ENCODE measurements at places on chromosomes 11 and 22.
A peak's percentile ranks its signal among the peaks of the same experiment; 100 is the strongest.

DNA sequence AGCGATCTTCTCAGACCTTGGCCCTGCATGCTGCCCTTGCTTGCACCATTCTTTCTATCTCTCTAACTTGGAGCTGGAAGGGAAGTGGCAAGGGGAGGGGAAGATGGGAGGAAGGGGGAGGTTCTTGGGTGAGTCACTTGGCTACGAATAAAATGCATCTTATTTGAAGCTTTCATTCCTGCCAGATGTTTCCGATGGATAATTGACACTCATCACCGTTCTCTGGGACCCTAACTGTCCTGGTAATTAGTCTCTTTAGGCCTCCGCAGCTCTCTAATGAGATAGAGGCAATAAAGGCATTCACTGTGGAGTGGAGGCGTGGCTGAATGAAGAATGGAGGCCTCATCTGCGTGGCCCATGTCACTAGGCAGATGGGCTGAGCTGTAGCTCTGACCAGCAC is 960.1 kb downstream of the NTM start:
- no peak for DNase-seq

DNA sequence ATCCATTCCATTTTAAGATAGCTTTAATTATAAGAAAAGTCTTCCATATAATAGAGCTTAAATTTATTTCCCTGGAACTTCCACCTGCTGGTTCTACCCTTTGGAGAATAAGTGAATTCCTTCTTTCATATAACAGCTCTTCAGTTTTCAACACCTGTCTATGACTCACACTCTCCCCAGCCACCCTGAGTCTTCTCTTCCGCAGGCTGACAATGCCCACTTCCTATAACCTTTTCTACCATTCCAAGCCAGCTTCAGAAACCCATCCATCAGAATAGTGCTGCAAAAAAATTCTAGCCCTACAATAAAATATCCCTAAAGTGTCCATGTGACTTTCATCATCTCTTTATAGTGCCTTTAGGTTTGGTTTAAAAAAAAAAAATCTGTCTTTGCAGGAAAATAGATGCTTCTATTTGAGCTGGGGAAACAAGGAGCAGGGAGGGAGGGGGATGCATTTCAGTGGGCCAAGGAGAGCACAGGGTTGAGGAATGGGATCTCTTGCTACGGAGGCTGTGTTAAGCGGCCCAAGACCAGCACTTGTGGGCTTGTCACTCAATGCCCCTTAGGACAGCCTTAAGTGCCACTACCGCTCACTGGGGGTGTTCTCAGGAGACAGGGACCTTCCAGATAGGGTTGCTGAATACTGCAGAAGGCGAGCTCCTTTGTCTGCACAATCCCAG is 178.6 kb downstream of the DSCAML1 start:
- DNase-seq, result no peak

DNA sequence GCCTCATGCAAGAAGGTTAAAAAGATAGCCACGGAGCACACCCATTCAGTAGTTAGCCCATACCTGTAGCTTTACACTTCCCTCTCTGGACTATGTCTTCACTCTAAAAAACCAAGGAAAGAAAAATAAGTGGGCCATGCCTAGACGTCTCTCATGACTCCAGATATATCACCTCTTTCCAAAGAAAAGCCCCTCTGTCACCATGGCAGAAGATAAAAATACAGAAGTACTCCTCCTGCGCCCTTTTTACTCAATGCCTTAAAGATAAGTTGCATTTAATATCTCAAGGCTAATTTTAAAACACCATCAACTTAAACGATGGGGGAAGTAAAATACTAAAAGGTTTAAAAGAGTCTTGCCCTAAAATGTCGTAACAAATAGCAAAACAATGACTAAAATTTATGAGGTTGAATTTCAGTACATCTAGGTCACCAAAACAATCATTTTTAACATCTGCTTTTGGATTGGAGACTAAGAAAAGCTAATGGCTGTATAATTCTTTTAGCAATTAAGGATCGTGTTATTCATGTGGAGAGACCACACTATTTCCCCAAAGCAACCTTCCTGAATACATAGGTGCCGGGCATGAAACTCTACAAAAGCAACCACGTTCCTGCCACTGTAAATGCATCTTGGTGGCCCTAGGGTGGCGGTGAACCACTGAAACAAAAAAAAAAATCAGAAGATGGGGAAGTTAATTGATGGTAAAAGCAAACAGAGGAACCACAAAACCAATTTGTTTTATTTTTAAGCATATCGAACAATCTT is 46.0 kb downstream of the CELF1 start:
- no peak for DNase-seq

DNA sequence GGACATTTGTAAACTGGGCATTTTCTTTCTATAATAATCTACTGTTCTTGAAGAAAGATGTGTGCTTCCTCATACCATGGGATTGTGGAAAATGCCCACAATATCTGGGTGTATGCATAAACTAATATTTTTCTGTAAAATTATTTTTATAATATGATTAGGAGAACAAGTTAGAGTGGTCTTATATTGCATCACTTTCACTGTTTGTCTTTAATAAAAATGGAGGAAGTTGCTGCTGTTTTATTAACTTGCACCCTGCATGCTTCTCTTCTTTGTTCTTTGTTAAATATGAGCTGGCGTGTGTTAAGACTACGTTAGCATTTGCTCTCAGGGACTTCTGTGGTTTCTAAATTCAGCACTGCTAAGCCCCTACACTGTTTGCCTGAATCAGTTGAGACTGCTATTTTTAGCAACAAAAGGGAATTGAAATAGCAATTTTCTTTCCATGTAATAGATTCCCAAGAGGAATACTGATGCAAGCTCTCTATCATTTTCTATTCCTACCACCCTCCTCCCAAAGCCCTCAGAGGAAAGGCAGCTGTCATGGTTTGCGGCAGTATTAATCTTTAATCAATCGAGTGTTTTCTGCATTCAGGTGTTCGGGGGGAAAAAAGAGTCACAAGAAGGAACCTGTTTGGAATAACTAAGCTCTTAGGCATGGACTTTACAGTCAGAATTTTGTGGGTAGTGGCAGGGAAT is 56.1 kb downstream of the HSD17B12 start:
- no peak for DNase-seq

DNA sequence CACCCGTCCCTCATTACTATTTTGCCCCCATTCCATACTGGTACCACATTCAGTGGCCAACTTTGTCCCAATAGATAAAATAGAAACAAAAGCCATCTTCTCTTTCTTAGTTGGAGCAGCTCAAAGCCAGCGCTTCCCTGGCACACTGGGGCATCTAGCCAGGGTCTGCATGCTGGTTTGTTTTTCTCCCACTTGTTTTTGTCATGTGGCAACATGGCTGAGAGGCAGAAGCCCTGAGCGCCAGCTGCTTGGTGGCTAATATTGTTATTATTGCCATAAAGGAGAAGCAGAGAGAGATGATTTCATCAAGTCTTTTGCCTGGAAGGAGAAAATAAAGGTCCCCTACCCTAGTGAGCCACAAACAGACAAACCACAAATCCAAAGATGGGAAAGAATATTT is 48.4 kb upstream of the CRTAM start:
- no peak for DNase-seq

- DNase-seq, result no peak
Measured at GRCh38 chr11:127627629-127628457, 627.3 kb upstream of the KIRREL3 start.

GRCh38 chr22:37990862-37991261 is 6.5 kb upstream of the SOX10 start:
- no peak for DNase-seq

- DNase-seq, result no peak
Measured at GRCh38 chr11:74680703-74681531, 50.3 kb downstream of the CHRDL2 start.

DNA sequence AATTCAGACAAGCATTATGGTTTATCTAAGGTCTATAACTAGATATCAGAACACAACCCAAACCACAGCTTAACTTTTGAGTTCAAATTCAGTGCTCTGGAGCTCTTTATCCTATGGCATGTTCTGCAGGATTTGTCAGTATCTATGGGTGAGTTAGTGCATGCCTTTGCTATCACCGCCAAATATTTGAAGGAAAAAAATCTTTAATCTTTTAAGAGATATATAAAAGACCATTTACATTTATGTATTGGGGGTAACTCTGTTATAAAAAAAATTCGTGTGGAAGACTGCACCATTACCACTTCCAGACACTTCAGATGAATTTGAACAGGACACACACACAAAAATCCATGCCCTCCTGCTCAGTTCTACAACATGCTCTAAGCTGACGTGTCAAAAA is 313.5 kb upstream of the CHORDC1 start:
- no peak for DNase-seq

DNA sequence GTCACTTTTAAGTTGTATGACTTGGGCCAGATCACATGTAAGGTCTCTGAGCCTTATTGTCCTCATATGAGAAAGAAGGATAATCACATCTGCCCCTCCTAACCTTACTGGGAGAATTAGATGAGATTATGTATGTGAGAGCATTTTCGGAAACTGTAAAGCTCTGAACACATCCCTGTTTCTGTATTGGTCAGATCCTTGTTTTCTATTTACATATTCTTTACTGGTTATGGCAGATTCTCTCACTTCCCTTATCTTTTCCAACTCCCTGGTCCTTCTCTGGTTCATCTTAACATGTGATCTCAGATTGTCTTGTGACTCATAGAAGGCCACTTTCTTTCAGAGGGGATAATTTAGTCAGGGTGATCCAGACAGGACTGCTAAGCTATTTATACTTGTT is 41.8 kb downstream of the CCDC81 start:
- DNase-seq, result no peak

DNA sequence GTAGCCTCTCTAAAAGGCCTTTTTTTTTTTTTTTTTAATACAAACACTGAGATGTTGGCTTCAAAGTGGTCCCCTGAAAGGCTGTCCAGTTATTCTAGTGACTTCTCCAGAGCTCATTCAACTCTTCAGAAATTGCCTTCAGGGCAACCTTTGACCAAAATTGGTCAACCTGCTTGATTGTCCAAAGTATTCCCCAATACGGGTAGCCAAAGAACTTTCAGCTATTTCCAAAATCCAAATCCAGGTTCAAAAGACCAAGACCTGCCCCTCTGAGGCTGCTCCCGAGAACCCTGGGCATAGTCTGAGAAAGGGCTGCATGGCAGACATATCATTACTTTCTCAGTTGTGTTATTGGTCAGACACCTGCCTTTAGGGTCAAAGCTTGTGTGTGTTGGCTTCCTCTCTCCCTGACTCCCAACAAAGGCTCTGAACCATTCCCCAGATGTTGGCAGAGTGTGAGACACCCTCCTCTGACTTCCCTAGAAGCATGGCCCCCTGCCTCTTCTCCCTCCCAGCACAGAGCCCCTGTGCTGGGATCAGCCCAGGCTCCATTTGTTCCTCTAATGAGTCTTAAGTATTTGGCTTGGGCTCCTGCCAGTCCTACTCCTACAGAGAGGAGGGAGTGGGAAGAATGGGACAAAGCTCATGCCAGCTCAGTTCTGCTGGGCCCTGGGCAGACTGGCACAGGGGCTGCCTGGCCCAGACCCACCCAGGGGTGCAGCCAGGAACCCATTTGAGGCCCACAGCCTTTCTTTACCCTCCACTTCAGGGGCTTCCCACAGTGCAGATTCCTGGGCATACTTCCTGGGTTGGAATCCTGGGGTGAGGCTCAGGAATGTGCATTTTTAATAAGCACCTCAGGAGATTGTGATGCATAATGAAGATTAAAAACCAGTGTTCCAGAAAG is 30.3 kb downstream of the TNKS1BP1 start:
- DNase-seq, result no peak

DNA sequence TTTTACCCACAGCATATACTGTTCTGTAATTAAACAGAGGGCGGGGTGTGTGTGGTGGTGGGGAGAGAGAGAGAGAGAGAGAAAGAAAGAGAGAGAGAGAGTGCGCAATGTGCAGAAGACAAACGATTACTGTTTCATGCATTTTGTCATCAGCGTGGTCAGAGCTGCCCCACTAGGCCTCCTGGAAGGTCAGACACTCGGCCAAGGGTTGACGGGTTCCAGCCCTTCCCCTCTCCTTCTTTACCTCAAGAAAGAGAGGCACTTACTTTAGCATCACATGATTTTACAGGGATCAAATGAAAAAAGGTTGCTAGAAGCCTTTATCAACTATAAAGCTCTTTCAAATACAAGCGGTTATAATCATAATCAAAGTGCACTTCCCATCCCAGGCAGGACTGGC is 269.2 kb upstream of the SORL1-AS1 start:
- no peak for DNase-seq

GRCh38 chr11:13335319-13335718 is 57.7 kb downstream of the BMAL1 start:
- peak; percentile 62 for DNase-seq

GRCh38 chr22:20083157-20083890 is 3.3 kb downstream of the DGCR8 start:
- DNase-seq, result no peak

DNA sequence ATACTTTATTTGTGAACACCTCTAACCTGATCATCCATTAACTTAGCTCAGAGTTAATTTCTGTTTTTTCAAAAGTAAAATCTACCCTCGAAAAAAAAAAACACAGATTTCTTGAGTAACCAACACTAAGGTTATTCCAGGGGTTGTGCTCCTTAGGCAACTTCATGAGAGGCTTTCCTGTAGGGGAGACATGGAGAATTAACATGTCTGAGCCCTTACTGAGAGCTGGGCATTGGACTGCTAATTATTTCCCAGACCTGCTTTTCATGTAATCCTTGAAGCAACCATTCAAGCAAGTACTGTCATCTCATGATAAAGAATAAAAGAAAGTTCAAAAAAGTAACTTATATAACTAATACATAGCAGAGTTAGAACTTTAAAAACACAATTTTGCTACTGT is 13.5 kb upstream of the UPB1 start:
- no peak for DNase-seq

GRCh38 chr11:10032935-10033334 is 261.1 kb downstream of the SBF2 start:
- DNase-seq, result no peak

DNA sequence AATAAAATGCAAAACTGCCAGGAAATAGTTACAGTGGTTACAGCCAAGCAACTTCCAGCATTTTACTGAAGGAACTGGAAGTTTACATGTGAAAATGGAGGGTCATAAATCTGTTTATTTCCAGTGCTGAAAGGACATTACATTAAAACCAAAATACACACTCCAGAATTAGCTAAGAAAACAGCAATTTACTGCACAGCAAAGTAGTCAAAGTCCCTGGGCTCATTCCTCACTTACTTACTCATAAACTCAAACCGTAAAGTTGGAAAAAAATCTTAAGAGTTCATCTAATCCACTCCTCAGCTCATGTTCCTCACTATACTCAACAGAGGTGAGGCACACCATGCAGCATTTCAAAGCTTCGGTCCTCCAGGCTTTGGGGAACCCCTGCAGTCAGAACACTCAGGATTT is 17.4 kb downstream of the CTSC start:
- DNase-seq, result no peak

- no peak for DNase-seq
Measured at GRCh38 chr22:43395086-43395695, 16.6 kb upstream of the MPPED1 start.

- DNase-seq, result no peak
Measured at GRCh38 chr11:17171343-17171742, 36.4 kb downstream of the PIK3C2A start.

GRCh38 chr11:3823303-3823702 is 14.9 kb downstream of the PGAP2 start:
- no peak for DNase-seq

DNA sequence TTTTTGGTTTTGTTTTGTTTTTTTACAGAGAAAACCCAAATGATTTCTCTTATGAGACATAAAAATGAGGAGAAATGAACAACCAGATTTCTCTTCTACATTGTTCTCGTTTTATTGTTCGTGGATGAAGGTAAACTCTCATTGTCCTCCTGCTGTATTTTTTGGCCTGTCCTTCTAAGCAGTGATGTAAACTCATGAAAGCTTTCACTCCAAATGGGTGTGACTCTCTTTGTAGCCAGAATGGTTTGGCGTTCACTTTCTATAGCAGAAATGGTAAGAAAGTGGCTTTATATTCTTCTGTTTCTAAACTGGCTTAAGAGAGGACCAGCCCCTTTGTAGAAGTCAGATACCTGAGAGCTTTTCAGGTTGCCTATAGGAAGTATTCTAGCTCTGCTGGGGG is 15.5 kb upstream of the BMAL1 start:
- DNase-seq, result no peak
